Effector memory CD4-positive, alpha-beta T cell (primary cell): ENCODE measurements at places on chromosomes 5 and 9.

DNA sequence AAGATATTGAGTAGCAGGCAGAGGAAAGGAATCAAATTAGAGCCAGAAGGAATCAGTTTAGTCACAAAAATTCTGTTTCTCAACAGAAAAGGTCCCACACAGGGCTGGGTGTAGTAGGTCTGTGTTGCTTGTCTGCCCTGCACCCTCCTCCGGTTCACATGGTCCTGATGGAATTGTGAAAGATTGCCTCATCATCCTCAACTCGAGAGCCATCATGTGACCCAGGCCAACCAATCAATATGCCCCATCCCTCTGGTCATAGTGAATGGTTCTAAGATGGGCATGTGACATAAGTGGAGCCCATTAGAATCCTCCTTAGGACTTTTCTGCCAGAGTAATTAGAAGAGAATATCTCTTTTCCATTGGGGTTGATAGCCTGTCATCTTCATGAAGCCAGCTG, 56.7 kb upstream of the RAD23B start:
- no peak for DNase-seq

DNA sequence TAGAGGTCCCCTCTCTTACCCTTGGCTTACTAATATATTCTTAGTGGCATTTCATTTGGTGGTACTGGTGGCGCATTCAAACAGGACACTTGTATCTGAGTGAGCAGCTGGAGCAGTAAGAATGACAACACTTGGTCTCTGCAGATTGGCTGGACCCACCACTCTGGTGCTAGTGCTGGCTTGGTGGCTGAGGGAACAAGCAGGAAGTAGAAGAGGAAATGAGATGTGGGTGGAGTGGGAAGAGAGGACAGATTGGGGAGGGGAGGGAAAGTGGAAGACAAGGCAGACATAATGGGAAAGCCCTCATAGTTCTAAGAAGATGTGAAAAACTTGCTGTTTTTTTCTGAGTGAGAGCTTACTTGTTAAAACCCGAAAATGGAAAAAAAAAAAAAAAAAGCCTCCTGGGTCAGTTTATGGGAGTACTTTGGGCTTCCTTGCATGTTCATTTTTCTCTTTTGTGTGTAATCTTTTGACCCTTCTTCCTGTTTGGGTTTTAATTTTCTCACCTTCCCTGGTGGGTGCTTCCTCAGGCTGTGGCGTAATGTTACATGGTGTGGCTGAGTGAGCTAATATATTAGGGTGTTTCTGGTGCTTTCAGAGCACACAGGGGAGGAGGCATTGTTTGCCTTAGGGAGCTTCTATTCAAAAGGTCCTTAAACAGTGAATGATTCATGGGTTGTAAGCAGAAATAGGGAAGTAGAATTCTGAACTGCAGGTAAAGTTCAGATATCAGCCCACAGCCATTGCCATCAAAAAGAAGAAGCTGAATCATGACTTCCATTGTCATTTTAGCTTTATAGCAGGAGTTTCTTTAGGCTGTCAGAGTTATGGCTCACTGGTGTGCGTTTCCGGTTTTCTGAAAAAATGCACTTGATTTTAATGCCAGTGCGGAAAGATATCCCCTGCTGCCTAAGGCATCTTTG, 52.3 kb downstream of the TLE4 start:
- DNase-seq = peak; percentile 17

- no peak for DNase-seq
Observed at GRCh38 chr9:123614306-123615263, 258.6 kb downstream of the CRB2 start.

DNA sequence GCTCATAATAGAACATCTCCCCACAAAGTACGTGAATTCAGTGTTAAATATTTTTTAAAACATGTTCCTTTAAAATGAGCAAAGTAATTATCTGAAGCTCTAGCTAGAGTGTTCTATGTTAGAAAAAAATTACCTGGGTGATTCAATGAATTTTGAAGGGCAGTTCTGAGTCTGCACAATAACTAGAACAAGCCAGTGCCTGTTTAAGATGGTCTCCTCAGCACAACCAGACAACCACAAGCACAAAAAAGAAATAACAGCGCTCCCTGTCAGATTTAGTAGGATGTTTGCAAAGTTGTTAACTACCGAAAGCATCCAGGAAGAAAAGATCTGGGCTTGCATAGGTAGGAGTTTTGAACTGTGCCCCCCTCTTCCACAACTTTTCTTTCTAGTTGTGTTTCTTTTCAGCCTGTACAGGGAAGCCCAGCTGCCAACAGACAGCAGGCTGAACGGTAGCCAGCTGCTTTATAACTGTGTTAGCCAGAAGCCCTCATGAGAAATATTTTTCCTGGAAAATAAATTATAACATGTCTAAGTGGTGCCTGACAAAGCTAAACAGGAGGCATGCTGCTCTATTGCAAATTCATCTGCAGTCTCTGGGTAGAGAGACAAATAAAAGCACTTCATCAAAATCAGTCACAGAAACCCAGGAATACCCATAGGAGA, 1026.9 kb downstream of the MAT2B start:
- no peak for DNase-seq

GRCh38 chr5:136113606-136114005, 19.0 kb upstream of the SMAD5 start:
- no peak for DNase-seq

- no peak for DNase-seq
Observed at GRCh38 chr9:70007831-70008230, 35.8 kb upstream of the MAMDC2 start.

- no peak for DNase-seq
Observed at GRCh38 chr5:72623936-72624335, 116.7 kb upstream of the ZNF366 start.

- no peak for DNase-seq
Observed at GRCh38 chr9:15592317-15592716, 39.5 kb downstream of the CCDC171 start.

GRCh38 chr9:4077499-4078102, 222.3 kb downstream of the GLIS3 start:
- DNase-seq = no peak

GRCh38 chr5:8682381-8682780, 813.4 kb downstream of the MTRR start:
- DNase-seq = no peak

- no peak for DNase-seq
Observed at GRCh38 chr5:90503596-90503995, 25.8 kb downstream of the LYSMD3 start.

DNA sequence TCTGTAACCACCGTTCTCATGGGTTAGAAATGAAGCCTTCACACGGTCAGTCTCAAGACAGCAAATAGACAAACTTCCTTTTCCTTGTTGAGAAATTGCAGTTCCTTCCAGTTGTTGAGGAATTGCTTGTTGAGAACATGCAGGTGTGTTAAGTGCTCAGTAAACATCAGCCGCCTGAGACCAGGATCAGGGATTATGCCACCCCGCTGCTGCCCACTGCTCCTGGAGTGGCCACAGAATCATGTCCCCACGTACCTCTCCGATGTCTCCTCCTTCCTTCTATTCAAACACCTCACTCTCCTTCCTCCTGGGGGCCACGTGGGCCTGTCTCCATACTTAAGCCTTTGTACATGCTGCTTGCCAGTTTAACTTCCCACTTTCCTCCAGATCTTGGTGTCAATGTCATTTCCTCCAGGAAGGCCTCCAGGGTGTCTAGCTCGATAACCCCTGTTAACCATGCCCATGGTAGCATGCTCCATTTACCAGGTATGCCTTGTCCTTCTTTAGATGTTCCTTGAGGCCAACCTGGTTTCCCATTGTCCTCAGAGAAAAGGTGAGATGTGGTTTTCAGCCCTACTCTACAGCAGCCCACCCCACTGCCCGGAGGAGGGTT, 33.8 kb upstream of the RPL26L1 start:
- DNase-seq = no peak

DNA sequence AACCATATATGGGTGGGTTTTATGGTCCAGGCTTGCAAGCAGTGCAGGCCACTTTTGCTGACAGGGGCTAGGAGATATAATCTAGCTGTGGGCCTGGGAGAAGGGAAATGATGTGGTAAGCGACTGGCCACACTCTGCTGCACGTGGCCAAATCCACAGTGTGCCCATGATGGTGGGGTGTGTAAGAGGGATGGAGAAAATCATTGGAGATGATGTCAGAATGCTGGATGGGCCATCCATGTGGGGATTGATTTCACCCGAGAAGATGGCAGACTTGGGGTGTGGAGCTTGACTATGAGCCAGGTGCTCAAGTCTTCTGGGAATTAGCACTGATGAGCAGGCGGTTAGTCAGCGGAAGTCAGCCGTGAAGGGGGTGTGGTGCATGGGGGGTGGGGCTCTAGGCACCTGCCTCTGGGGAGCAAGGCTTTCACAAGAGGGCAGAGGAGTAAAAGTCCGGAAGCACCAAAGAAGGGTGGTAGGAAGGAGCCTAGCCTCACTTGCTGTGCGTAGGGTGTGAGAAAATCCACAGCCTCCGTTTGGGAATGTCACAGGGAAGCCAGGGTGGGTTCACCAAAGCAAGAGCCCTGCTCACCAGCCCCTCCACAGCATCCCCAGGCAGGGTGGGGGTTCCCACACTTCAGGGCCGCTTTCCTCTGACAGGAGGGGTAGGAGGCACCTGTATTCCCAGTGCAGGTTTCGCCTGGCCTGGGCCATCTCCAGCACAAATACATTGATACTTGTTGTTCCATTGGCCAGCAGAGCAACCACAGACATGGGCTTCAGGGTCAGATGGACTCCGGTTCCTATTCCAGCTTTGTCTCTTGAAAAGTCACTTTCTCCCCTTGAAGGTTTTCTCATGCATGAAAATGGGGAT, 44.5 kb upstream of the ANGPTL2 start:
- DNase-seq = no peak

DNA sequence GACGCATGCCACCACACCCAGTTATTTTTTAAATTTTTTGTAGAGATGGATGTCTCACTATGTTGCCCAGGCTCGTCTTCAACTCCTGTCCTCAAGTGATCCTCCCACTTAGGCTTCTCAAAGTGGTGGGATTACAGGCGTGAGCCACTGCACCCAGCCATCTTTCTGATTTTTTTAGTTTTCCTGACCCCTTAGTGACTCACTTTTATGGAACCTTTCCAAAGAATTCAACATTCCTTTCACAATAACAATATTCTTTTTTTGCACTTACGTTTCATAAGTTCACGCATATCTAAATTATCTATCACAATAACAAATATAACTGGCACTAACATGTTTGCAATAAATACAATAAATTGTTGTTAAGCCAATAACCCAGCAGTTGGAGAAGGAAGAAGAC, 8.5 kb downstream of the ELOVL7 start:
- DNase-seq = no peak

- no peak for DNase-seq
Observed at GRCh38 chr5:159034083-159034824, 65.5 kb downstream of the EBF1 start.

DNA sequence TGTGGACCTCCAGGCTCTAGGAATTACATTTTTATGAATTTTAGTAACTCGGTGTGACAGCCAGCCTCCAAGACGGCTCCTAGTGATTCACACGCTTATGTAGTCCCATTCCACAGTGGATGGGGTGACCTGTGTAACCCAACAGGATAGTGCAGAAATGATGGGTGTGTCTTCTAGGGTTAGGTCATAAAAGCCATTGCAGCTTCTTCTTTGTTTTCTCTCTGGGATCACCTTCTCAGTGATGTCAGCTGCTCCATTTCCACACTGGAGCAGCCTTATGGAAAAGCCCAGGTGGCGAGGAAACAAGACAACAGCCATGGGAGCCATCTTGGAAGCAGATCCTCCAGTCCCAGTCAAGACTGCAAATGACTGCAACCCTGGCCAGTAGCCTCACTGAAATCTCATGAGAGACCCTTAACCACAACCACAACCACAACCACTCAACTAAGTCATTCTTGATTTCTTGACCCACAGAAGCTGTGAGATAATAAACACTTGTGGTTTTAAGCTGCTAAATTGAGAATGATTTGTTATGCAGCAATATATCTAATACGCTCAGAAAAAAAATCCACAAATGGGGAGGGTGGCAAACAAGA, 5.1 kb upstream of the GNPDA1 start:
- DNase-seq = no peak

DNA sequence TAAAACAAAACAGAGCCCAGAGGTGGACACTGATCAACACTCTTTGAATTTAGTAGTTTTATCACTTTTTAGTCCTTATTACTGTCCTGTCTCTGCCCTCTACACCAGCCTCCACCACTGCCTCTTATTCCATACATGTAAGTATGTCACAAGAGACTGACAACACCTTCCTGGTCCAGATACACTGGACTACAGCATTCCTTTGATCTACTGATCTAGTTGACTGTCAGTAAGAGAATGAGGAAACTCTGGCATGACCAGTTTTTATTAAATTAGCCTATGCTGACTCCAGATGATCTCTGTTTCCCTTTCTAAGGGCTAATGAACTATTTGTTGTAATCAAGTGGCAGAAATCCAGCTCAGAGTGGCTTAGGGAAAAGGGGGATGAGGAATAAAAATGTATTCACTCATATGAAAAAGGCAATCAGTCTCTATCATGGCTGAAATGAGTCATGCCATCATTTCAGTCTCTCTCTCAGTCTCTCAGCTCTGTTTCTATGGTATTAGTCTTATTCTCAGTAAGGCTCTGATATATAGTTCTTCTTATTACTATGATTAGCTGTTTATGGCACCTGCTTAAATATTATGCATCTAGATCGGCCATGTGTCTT, 5.5 kb downstream of the ARHGEF37 start:
- no peak for DNase-seq

DNA sequence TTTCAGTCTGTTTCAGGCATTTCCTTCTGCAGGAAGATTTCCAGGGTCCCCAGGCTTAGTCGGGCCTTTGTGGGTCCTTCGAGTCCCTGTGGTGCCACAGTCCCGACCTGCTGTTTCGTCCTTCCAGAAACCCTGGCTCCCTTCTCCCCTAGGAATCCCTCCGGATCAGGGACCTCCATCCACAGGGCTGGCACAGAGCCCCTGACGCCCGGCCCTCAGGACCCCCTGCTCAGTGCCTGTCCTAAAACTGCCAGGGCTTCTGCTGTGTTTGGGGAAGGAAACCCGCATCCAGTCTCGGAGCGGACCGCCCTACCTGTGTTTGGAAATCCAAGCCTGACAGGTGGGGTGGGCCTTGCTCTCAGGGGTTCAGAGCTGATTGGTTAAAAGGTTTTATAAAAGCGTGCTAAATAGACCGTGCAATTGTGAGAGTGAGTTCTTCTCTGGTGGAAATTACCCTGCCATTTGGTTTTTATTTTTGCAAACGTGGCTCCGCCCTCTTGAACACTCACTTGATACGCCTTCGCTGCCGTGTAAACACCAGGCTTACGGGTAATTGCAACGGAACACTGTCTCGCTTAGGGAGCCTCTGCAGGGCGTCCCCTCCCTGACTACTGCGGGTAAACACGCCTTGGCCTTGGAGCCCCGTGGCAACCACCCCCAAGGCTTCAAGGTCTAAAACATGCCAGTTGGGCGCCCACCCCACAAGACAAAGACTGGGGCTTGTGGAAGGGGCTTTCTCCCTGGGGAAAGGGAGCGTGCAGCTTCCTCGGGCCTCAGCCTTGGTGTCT, 121.2 kb downstream of the PHF2 start:
- DNase-seq = no peak

DNA sequence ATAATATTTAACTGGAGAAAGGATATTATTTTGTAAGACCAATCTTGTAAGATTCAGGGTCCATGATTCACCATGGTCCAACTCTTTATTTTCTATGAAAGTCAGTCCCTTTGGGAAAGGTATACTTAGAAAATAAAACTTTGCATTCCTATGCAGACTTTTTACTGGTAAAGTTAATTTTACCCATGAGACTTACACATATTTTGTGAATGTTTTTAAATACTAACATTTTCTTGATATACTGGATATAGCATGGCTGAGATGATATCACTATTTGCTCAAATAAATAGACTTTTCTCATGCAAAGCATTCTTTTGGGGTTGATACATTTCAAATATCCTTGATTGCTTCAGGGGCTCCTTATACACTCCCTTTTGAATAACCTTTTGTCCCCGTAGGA, 512.1 kb downstream of the MAN2A1 start:
- no peak for DNase-seq
